ENCODE measurements at places on chromosomes 4 and X.

DNA sequence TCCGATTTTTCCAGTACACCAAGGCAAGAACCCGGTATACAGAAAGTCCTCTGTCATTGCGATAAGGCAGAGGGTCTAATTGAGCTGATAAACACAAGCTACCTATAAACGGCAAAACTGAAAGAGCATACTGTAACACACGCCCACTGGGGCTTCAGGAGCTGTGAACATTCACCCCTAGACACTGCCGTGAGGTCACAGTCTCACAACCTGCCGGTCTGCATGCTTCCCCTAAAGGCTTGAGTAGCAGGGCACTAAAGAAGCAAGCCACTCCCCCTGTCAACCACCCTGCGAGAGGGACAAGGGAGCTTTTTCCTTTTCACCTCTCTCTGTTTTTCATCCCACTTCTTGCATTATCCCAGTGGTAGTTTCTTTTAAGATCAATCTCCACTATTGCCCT, 22.4 kb upstream of the F9 start:
- DNase-seq, result no peak

DNA sequence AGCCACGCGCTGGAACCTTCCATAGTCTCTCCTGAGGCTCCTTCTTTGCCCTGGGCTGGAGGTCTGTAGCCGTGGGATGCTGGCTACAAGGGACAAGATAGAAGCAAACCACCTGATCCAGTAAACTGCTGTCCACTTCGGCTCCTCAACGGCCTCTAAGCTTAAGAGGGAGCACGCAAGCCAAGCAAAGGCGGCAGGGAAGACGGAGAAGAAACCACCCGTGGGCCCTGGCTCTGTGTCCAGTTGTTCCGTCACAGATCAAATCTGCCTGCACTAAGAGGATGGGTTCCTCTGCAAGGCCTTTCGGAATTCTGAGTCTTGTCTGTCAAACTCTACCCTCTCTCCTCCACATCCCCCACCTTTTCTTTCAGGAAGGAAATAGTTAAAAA, 401 bp upstream of the EDNRA start:
- DNase-seq, result no peak

DNA sequence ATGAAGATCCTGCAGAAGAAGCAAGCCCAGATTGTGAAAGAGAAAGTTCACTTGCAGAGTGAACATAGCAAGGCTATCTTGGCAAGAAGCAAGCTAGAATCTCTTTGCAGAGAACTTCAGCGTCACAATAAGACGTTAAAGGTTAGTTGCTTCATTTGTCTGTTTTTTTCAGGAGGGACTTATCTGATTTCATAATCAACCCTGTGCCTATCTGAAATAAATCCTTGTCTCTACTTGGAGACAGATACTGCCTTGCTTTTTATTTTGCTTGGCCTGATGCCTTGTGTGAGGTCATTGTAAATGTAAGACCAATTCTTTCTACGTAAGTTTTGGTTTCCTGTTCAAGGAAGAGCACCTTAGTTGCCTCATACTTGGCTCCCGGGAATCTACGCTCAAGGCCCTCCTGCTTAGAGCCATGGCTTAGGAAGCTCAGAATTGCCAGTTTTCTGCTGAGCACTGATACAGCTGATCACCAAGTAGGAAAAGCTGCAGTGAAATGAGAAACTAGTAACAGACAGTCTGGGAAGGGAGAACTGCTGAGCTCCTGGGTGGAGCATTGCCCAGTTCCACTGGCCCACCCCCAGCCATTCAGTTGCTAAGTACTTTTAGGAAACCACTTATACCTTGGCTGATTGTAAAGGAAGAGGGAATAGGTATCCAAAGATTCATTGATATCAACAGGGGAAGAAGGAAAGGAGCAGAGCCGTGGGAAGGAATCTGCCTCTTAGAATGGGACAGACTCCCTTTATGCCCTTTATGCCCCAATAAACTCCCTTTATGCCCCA, 41.8 kb downstream of the RBBP7 start:
- DNase-seq, result no peak

GRCh38 chr4:26462874-26463273, 27.4 kb downstream of the CCKAR start:
- DNase-seq, result no peak

DNA sequence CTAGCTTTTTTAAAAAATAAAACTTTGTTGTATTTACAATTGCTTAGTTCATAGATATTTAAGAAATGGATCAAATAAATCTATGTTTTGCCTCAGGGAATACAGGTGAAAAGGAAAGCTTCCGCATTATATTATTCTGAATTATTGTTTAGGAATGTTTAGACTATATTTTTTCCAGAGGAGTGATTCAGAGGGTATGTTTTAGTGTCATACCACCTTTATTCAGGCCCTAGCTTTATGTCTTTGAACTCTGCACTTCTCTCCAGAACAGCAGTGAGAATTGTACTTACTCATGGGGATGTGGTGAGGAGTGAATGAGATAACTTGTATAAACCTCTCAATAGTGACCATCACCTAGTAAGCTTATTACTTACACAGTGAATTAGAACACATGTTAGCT, 14.0 kb downstream of the SLIT2 start:
- no peak for DNase-seq

All from stimulated activated CD4-positive, alpha-beta T cell treated with anti-CD3 and anti-CD28 coated beads, Interleukin-1b, Interleukin-23, amount 100 ng/mL, for 24 hours (primary cell).